ENCODE measurements at places on chromosomes 2 and 18.

GRCh38 chr18:63867368-63868125 lies 20.0 kb upstream of the SERPINB2 start:
- no peak for DNase-seq

GRCh38 chr2:107242811-107243210 lies 356.8 kb upstream of the ST6GAL2 start:
- DNase-seq: no peak

DNA sequence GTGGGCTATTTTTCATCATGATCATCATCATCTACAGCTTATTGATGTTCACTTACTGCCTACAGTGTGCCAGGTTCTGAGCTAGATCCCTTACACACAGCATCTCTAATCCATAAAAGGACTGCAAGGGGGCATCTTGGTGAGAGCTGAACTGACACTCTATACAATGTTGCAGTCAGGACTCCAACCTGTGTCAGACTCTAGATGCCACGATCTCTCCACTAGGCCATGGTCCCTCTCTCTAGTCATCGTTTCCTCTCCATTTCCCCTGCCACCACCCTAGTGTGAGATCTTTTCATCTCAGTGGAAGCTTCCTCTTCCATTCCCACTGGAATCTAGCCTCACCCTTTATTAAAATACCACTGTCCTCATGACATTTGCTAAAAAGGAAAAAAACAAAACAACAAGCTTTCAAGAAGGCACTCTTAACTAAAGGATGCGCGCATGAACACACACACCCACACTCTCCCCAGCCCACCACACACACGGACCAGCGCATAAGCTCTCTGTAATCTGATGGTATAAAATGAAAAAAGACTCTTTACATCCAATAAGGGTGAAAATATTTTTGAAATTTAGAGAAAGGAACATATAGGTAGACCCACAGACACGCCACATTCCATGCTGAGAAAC lies 93.4 kb upstream of the THOC1 start:
- no peak for DNase-seq

- DNase-seq: no peak
These were observed 121.5 kb upstream of the CDCA7 start for GRCh38 chr2:173232956-173233744.

GRCh38 chr18:10049747-10050146 lies 135.9 kb downstream of the VAPA start:
- DNase-seq: no peak

DNA sequence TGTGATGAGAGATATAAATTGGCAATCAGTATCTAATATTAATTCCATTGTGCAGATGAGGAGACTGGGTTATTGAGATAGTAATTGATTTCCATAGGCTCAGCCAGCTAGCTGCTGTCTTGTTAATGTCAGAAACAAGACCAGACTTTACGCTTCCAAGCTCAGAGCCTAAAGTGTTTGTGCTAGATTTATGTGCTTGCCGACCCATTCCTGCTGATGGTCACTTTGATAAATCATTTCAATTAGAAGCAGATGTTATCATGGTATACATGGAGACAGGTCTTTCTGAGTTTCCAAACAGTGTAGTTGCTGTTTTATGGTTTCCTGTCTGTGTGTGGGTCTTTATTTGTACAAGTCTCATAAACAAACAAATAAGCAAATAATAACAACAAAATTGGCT lies 92.8 kb downstream of the AQP4 start:
- DNase-seq: no peak

DNA sequence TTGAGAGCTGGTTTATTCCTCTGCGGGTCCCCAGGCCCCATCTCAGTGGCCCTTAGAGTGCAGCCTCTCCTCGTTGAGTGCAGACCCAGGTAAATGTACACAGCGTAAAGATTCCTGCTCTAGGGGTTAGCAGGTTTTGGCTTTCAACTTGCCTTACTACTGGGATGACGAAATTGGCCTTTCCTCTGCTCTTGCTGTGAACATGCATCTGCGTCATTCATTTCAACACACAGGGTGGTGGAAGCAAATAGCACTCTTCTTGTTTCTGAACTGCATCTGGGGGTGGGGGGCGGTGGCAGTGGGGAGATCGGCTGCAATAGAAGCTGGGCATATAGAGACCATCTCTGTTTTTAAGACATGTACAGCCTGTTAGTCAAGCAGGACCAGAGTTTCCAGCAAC lies 16.5 kb upstream of the SLC16A14 start:
- DNase-seq: no peak

DNA sequence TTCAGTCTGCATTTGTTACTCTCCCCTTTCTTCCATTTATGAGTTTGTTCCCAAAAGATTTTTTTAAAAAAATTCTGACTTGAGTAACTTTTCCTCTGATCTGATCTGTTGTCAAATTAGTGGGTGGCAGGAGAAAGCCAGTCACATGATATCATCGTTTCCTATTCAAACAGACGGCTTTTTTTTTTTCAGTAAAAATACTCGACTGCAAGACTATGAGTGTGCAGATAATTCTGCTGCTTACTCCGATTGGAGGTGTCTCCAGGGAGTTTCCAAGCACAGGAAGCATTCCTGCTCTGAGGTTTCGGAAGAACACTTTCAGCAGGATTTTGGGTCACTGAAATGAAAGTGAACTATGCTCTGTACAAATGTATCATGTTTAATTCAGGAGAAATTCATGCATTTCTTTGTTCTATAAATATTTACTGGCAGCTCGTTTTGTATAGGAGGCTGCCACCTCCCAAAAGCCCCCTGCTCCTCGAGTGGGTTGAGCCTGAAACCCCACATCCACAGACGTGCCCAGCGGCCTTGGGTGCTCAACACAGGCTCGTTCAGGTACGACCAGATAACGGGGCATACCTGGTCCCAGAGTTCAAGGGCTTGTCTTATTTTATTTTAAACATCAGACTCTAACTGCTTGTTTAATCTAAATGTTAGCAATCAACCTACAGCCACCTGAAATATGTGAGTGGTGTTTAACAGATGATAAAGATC lies 126.9 kb upstream of the ZNF516 start:
- DNase-seq: no peak

DNA sequence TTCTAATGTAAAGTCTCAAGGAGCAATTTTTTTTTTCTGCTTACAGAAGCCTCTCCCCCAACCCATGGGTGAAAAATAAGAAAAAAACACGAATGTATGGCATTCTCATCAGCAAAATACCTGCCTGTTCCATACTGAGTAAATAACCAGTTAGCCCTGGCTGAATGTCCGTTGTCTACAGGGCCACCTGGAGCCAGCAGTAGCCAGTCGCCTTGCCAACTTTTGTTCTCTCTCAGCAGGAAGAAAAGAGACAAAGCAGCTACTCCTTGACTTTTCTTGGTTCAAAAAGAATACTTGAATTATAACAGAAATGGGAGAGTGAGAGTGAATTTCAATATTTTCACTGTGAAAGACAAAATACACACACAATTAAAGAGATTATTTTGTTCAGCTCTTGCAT lies 532.9 kb upstream of the CRIM1 start:
- no peak for DNase-seq

- DNase-seq: no peak
These were observed 68.1 kb downstream of the SDC1 start for GRCh38 chr2:20156836-20157192.

DNA sequence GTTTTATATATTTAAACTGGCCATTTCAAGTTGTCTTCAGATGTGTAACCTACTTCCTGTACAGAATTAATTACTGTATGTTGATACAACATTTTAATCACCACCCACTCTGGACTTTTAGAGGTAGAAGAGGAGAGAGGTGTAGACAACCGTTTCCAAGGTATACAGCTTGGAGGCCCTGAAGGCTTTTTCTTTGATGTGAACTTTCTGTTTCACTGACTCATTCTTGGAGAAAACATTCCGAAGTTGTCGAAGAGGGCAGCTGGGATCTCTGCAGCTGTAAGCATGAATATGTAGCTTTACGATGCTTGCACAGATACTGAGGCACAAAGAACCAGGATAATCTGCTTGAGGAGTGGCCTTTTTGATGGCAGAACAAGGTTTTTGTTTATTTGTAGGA lies 137.0 kb downstream of the NCKAP5 start:
- no peak for DNase-seq

DNA sequence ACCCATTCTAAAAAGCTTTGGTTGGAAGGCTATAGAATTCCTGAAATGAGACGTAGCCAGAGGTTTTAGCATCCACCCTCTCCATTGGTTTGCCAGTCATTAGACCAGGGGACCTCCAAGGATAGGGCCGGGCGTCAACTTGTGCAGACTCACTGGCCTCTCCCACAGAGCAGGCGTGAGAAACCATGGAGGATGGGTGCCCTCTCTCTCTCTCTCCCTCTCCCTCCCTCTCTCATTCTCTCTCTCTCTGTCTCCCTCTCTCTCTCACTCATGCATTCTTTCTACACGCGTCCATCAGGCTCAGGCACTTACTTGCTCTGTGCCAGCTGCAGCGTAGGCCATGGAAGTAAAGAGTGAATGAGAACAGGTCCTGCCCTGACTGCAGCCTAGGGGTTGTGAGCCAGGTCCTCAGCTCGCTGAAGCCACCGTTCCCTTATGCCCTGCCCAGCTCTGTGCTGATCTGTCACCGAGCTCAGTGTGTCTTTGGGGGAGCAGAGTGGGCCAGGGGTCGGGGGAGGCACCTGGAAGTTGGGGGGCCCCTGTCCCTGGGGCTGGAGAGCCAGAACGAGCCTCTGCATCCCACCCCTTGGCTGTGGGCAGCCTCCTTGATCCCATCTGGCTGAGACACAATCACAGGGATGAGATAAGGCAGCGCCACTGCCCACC lies 304.4 kb upstream of the HS6ST1 start:
- DNase-seq: no peak

DNA sequence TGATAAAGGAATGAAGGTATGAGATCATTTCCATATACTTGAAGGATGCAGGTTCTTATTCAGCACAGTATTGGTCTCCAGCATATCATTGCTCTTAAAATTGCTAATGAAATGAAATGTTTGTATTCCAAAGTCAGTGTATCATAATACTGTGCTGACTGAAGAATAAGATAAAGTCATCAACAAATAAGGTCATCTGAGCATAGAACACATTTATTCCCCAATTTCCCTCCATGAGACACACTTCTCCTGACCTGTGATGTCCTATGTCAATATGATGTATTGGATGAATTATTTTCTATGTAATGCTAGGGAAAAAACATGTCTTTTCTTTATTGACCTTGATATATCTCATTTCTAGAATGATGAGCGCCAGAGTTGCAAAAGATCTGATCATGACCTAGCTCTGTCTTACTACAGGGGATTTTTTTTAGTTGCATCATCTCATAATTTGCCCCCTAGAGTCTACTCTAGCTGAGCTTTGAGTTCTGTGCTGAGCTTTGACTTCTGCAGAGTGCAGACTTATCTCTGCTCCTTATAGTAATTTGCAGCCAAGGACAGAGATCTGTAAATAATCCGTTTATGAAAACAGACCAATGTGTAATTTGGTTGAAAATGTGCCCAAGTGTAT lies 859.8 kb downstream of the TRIB2 start:
- DNase-seq: no peak

DNA sequence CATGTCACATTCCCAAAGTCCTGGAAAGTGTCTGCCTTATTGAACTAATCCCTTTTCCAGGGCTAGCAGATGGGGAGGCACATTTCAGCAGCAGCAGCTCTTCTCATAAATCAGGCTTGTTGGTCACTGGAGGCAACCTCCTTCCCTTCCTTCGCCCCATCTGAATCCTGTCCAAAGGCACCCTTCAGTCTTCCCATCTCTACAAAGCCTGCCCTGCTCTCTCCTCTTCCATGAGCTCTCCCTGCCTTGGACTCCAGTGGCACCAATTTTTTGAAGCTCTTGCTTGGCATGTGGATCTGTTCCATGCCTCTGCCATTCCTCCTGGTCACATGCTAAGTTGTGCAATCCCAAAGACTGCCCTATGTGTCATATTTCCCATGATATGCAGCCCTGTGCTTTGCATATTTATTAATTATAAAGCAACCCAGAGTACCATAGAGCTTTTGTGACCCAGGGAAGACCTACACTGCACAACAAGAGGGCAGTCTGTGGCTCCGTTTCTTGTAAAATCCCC lies 70.3 kb downstream of the ANTXR1 start:
- no peak for DNase-seq

- DNase-seq: no peak
These were observed 59.3 kb downstream of the MYL12B start for GRCh38 chr18:3321133-3321812.

DNA sequence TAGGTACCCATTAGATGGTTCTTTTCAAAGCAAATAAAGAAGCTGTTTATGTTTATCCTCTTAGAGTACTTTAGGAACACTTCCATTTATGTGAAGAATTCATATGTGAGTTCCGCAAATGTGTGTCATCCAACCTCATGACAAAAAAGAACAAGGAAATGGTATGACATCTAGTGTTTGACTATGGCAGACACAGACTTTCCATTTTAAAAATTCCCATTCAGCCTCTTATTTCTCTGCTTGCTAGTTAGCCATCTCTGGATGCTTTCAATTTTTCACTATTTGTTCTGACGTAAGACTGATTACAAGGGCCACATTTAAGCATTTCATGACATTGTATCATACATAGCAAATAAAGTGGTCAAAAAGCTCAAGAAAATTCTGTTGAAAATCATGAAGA lies 103.0 kb downstream of the ZAP70 start:
- no peak for DNase-seq

GRCh38 chr2:21452678-21453077 lies 328.9 kb downstream of the TDRD15 start:
- DNase-seq: no peak

- no peak for DNase-seq
These were observed 4.3 kb downstream of the DSG4 start for GRCh38 chr18:31380912-31381311.

GRCh38 chr2:229443546-229444268 lies 172.6 kb upstream of the PID1 start:
- DNase-seq: no peak

GRCh38 chr2:22748909-22749308 lies 636.1 kb upstream of the KLHL29 start:
- no peak for DNase-seq

GRCh38 chr2:123179526-123179925 lies 845.6 kb upstream of the CNTNAP5 start:
- no peak for DNase-seq

DNA sequence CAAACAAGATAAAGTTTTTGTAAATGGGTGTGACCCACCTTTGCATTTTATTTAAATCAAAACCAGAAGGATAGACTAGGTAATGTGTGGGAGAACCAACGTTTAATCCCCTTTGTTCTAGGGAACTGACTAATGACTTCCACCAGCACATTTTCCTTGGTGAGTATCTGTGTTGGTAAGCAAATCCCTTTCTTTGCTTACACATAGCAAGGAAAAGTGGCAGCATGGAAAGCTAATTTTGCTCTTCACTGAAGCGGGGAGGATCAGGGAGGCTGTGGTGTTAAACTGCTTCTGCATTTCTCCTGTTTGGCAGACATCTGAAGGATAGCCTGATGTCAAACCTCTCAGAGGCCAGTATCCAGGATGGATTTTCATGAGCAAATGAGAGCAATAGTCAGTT lies 331.1 kb downstream of the PTPRM start:
- no peak for DNase-seq

GRCh38 chr2:143824791-143825190 lies 695.1 kb downstream of the ZEB2 start:
- DNase-seq: no peak

GRCh38 chr2:236169741-236170589 lies 1.8 kb upstream of the GBX2 start:
- no peak for DNase-seq

All from stimulated activated CD4-positive, alpha-beta T cell treated with anti-CD3 and anti-CD28 coated beads, TNF-alpha, amount 100 ng/mL, for 1 hour (primary cell).